ENCODE measurements at places on chromosomes 7 and 10.

DNA sequence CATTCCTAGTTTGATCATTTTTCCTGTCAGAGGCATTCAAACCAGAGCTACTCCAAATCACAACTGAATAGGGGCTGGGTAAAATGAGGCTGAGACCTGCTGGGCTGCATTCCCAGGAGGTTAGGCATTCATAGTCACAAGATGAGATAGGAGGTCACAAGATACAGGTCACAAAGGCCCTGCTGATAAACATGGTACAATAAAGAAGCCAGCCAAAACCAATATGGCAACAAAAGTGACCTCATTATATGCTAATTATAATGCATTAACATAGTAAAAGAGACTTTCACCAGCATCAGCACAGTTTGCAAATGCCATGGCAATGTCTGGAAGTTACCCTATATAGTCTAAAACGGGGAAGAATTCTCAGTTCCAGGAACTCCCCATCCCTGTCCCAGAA is 37.3 kb downstream of the TWIST1 start:
- no peak for DNase-seq

DNA sequence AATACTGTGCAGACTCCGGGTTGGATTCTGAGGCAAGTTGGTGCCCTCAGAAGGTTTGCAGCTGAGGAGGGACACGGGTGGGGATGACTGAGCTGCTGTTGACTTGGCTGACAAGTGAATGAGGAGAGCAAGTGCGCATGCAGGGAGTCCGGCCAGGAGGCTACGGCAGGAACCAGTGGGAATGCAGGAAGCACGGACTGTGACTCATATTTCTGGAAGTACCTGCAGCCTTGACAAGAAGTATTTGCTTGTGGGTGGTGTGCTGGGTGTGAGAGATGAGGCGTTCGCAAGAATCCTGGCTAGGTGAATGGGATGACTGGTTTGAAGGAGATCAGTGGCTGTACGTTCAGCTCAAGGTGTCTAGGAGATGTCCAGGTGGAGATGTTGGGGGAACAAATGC is 30.8 kb upstream of the FXYD4 start:
- no peak for DNase-seq

- DNase-seq = no peak
These were observed 122.5 kb downstream of the CCNY start for GRCh38 chr10:35458500-35459448.

- no peak for DNase-seq
These were observed 42.1 kb downstream of the FAM53B start for GRCh38 chr10:124701881-124702656.

DNA sequence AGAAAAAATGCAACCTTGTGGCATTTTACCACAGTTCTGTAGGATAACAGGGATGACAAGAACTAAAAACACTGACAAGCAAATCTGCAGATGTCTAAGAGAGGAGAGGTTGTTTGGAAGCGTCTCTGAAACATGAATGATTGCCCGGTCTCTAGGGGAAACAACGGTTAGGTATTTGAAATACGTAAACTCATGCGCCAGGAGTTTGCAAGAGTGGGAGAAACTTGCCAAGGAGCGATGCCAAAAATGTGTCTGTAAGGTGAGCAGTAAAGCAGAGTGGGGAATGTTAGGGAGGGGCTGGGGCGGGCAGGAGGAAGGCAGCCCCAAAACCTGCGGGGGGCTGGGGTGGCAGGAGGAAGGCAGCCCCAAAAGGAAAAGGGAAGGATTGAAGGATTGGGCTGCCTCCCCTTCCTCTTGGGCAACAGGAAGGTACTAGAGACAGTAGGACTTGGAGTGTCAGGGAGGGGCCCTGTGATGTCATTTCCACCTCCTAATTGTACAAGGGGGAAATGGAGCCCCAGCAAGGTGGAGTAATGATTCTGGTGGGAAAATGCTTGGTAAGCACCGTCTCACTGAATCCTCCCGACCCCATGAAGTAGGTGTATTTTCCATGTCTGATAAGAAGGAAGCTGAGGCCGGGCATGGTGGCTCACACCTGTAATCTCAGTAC is 33.2 kb upstream of the PLEKHA1 start:
- DNase-seq = no peak

- DNase-seq = no peak
These were observed 257.3 kb downstream of the TRIL start for GRCh38 chr7:28700790-28701203.

- no peak for DNase-seq
These were observed 74.1 kb upstream of the HDAC9 start for GRCh38 chr7:18421297-18422002.

- DNase-seq = no peak
These were observed at the start of gene IGF2BP3 for GRCh38 chr7:23470330-23471105. Gene IGF2BP3 (minus strand): TSS chr7:23470491. CDS start chr7:23470110, 381 bp downstream.

DNA sequence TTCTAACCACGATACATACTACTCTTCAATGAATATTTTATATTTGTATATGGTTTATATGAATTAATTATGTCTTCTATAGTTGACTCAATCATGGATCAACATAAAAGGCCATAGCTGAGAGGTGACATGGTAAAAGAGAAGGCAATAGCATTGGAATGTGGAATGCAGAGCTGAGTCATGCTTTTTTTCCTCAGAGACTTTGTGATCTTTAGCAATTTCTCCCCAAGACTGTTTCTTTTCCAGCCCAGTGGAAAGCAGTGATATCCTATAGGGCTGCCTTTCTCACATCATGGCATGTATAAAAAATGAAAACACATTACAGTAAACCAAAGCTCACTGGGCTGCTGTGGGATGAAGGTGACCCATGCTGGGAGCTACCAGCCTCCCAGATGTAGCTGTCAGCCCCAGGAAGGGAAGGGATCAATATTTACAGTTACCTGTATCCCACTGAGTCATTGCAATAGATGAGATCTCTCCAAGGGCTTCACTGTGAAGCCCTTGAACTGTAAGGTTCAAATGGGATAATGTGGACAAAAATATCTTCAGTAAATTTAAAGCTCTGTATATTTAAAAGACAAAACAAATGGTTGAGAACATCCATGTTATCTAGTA is 30.2 kb downstream of the SLC39A12 start:
- DNase-seq = no peak

DNA sequence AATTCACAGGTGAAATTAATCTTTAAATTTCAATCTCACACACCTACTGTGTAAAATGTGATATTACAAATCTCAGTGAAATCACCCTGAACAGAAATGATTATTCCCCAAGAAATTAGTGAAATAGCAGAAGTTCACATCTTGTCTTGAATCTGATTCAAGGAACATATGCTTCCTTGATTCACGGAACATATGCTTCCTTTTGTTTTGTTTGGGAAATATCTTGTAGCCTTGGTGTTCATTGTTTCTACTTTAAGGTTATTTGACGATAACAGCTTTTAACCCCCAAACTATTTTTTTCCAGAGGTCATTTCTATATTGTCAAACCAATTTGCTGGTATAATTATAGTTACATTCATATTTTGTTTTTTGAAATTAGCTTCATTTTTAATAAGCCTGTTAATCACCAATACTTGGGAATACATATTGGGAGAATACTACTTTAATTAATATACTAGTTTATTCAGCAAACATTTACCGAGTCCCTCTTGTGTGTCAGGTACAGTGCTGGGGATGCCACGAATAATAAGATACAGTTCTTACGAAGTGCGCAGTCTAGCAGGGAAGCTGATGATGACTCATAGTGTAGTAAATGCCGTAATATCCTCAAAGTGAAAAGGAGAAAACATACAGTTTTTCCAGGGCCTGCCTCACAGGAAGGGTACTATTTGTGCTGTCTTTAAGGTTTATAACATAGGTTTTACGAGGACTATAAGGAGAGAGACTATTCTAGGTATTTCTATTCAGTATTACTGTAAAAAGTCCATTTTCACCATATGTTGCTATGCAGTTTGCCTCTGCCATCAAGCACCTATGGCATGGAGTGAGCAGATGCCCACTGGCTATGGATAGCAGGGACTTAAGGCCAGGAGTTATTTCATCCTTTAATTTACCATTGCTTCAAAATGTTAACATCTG is 32.5 kb downstream of the PRKAR2B start:
- DNase-seq = no peak

GRCh38 chr10:95384011-95384704 is 93.4 kb upstream of the PDLIM1 start:
- DNase-seq = no peak

GRCh38 chr10:11189582-11190376 is 172.1 kb downstream of the CELF2 start:
- DNase-seq = no peak

DNA sequence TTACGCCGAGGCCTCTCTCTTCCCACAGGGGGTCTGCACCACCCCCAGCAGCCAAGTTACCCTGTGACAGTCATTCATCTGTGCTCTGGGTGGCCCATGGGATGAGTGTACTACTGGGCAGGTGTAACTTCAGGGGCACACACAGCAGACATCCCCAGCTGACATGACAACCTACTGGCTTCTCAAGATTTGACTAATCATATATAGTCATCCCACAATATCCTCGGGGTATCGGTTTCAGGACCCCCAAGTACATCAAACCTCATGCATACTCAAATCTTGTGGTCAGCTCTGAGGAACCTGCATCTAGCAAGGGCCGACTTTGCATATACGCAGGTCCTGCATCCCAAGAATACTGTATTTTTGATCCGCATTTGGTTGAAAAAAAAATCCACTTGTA is 336.9 kb upstream of the C7orf33 start:
- no peak for DNase-seq

DNA sequence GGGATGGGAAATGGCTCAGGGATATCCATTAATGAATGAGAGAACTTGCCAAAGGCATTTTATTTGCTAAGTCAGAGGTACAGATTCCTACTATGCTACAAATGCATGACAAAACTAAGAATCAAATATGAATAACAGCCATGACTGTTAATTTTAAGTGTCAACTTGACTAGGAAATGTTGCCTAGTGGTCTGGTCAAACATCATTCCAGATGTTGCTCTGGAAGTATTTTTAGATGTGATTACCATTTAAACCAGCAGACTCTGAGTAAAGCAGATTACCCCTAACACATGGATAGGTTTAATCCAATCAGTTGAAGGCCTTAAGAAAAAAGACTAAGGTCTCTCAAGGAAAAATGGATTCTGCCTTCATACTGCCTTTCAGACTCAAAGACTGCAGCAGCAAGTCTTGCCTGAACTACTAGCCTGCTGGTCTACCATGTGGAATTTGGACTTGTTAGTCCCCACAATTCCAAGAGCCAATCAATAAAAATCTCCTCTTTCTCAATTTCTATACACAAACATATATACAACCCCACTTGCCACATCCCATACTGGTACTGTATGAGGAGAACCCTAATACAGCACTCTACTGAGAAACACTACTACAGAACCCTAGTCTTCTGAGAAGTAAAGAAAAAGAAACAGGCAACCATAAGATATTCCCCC is 119.1 kb downstream of the NRBF2 start:
- no peak for DNase-seq

DNA sequence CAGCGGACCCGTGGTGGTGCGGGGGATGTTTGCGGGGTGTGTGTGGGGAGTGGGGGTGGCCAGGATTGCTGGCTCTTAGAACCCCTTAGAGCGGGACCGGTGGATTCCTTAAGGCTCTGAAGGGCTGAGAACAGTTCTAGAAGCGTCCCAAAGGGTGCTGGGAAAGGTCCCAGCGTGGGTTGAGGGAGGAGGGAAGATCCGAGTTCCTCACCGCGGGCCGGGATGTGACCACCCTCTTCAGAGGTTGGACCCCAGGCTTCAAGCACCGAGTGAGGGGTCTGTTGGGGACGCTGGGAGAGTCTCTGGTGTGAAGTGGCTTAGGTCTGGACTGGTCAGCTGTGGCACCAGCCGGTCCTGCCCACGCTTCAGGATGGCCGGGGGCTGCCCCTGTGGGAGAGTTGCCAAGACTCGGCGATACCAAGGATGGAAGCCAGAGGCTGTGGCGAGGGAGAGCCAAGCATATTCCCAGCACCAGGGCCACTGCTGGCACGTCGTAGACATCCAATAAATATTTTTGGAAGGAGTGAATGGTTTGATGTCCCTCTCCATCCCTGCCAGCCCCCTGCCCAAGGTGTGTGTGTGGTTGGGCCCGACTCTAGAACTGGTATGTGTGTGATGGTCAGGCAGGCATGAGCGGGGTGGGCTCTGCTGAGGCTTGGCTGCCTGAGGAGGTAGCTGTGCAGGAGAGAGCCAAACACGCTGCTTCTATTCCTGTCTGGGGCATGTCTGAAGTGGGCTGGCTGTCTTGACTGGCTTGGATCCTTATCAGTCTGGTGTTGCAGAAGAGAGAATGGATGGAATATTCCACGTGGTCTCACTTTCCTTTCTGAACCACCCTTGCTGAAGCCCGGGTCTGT is 19.2 kb downstream of the ZNF775 start:
- no peak for DNase-seq

GRCh38 chr7:139016931-139017511 is 18.8 kb downstream of the ZC3HAV1L start:
- peak; percentile 24 for DNase-seq

GRCh38 chr10:94327649-94328048 is 35.1 kb downstream of the NOC3L start:
- DNase-seq = no peak

DNA sequence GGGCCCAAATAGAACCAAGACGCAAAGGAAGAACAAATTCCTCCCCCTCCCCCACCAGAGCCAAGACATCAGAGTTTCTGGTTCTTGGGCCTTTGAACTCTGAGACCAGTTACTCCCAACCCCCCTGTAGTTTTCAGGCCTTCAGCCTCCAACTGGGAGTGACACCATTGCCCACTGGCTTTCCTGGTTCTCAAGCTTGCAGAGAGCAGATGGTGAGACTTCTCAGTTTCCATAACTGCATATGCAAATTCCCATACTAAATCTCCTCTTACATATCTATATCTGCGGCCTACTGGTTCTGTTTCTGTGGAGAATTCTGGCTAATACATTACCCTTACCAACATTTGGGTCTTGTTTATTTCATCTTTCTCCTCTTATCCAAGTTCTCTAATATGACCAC is 762.9 kb downstream of the GRM8 start:
- DNase-seq = no peak

GRCh38 chr10:132054564-132054963 is 11.2 kb upstream of the JAKMIP3 start:
- DNase-seq = no peak

DNA sequence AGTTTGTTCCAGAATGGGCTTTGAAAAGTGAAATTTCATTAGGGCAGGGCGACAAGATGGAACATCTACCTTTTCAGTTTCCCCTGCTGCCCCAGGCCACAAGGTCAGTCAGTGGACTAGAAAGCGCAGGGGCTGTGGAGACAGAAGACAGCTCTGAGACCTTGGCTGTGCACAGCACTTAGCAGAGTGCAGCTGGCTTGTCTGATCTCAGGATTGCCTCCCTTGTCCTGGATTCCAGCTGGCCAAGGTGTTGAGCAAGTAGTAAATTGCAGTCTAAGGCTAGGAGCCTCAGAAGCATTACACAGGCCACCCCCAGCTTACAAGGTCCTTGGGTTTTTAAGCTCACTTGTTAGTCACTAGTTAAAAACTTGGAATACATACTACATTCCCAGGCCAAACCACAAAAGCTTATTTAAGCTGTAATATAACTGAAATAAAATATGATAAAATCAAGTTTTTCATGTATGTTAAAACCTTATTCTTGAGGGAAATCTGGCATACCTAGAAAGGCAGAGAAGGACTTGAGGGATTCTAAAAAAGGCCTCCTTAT is 67.3 kb upstream of the NPY start:
- DNase-seq = no peak

GRCh38 chr10:1543596-1543995 is 193.7 kb downstream of the ADARB2 start:
- no peak for DNase-seq

GRCh38 chr7:105136221-105136620 is 122.2 kb downstream of the KMT2E start:
- DNase-seq = no peak

All from T-helper 17 cell (primary cell).